Kidney tubule cell (primary cell): ENCODE measurements at places on chromosomes 12 and 14.

- DNase-seq: peak; percentile 68
Measured at GRCh38 chr14:60922050-60922449, 58.8 kb downstream of the TRMT5 start.

DNA sequence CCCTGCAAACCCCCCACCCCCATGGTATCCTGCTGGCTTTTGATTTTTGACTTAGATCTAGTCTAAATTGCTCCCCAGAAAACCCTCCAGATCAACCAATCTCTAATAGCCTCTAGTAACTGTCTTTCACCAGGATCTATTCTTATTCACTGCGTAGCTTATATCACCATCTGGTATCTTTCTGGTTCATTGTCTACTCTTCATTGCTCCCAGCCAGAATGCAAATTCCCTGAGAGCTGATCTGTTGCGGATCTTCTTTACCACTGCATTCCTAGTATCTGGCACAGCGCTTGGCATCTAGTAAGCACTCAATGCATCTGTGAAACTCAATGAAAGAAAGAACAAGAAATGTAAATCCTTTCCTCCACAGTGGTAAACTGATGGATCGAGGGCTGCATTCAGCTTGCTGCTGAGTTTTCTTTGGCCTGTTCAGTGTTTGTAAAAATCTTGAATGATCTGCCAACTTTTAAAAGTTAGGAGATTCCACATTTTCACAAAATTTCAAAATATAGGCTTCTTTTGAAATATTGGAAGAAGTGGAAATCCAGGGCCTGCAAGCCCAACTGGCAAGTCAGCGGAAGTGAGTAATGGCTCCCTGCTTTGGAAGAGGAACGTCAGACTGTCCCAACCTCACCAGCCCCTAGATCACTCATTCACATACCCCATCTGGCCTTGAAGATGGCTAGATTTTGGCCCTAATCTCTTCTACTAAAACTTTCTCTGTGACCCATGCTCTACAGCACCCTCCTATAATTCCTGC is 274.2 kb downstream of the SSPN start:
- DNase-seq: no peak

GRCh38 chr12:30450226-30450625 is 245.4 kb downstream of the IPO8 start:
- DNase-seq: no peak

DNA sequence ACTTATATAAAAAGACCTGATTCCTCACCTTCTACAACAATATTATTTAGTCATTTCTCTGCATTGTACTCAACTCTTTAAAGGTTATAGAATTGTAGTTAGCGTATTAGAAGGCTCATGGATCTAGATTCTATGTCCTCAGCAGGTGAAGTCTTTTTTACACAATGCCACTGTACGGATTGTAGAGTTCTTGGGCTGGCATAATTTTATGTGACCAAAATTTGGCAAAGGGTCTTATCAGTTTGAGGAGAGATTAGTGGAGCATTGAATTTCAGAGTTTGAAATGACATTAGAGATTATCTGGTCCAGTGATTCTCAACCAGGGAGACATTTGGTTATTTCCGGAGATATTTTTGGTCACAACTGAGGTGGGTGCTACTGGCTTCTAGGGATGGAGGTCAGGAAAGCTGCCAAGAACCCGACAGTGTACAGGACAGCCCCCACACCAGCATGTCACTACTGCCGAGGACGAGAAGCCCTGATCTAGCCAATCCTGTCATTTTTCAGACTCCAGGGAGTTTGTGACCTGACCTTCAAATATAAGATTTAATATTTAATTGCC is 63.9 kb downstream of the BICD1 start:
- peak; percentile 20 for DNase-seq

DNA sequence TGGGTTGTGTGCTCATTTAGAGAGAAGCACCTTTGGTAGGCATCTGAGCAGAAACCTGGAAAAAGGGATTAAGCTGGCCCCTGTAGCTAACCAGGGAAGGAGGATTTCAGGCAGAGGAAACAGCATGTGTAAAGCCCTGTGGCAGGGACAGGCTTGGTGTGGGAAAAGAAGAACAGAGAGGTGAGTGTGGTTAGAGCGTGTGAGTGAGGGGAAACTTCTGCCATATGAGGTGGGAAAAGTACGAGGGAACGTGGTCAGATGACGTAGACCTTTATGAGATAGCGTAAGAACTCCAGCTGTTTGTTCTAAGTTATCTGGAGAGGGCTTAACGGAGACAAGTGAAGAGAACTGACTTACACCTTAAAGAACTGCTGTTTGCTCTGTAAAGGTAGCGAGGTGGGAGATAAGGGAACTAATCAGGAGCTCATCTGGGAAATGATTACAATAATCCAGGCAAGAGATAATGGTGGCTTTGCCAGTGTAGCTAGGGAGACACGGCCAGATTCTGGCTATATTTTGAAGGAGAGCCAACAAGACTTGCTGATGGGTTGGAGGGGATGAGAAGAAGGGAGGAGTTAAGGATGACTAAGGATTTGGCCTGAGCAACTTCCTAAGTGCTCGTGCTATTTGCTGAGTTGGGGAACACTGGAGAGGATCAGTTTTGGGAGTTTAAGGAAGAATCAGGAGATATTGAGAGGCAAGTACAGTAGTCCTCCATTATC is 234.0 kb downstream of the ETNK1 start:
- DNase-seq: no peak
